ENCODE measurements at places on chromosomes 5 and 9. TPM values are rescaled to one million over a fixed set of nuclear protein-coding genes. Genes with fewer than 3 reads are reported as not detected.

The MEIKIN gene
- not detected for total RNA-seq

The RALGPS1 gene
- total RNA-seq, result 16.7 TPM

DNA sequence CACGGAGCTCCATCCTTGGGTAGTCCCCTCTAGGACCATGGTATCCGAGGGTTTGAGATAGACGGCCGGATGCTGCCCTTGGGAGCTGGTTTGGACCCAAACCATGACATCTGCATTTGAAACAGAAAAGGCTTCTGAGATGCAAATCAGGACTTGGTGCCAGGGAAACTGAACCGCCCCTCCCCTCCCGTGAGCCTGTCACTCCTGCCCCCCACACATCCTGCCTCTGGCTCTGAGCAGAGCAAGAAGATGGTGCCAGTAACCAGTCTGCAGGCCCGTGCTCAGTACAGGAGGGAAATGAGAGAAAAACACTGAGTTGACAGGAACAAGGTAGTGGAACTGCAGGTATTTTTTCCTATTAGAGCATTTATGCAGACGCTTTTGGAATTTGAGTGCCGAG, 18.6 kb downstream of the ARPC5L start:
- H3K36me3 ChIP-seq, result peaks cover 4% of the 10 kb centered on the region
- H3K4me3 ChIP-seq, result no peak overlapping the region
- H3K27me3 ChIP-seq, result no peaks in the 10 kb centered on the region
- DNase-seq, result no peak

DNA sequence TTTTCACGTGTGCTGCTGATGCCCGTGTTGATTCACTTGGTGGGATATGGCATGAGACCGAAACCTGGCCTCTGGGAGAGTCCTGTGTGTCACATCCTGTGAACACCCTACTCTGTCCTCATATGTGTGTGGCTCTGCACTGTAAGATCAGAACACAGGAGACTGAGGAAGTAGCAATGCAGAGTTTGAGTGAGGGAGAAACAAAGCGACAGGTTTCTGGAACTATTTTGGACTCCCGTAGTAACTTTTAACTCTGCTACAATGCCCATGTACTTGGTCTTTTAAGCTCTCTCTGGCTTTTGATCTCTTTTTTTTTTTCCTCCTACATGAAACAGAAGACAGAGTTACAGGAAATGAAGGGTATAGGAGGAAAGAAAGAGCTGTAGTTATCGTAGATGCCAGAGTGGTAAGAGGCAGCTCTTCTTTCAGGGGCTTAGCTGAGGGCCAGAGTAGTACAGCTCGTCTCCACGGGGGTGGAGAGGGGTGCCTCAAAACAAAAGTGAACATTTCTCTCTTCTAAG, 26.6 kb downstream of the GRAMD2B start:
- peak overlapping the region; percentile 22 for H3K4me3 ChIP-seq
- H3K27me3 ChIP-seq, result no peaks in the 10 kb centered on the region
- no peak for DNase-seq
- H3K4me1 ChIP-seq, result peaks cover 24% of the 10 kb centered on the region
- H3K36me3 ChIP-seq, result peaks cover 27% of the 10 kb centered on the region

The KLF9 gene
- total RNA-seq, result 16.7 TPM

DNA sequence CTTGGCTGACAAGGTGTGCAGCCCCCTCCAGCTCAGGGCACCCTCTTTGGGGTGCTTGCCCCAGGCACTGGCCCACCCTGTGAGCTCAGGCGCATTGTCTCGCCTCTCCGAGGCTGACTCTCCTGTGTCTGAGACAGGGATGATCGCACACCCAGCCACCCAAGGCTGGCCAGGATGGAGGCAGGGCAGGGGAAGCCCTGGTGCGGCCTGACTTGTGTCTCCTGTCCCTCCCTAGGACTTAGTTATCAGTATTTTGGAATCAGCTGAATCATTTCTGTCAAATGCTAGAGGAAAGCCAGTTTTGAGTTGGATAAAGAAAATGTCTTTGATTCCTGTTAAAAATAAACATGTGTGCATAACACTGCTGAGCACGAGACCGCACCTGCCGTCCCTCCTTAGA, 2.5 kb upstream of the DBH start:
- no peak overlapping the region for H3K27ac ChIP-seq
- peaks cover 18% of the 10 kb centered on the region for H3K27me3 ChIP-seq
- no peaks in the 10 kb centered on the region for H3K36me3 ChIP-seq
- no peak for DNase-seq
- no peak overlapping the region for H3K4me3 ChIP-seq
- peaks cover 25% of the 10 kb centered on the region for H3K4me1 ChIP-seq

The TTC23L gene
- total RNA-seq, result 1.8 TPM

The SLC6A19 gene
- total RNA-seq, result 22.2 TPM

GRCh38 chr9:124134526-124134925, 123.0 kb downstream of the LHX2 start:
- H3K36me3 ChIP-seq, result no peaks in the 10 kb centered on the region
- no peak for DNase-seq
- H3K4me3 ChIP-seq, result no peak overlapping the region
- H3K27me3 ChIP-seq, result peaks cover 31% of the 10 kb centered on the region

DNA sequence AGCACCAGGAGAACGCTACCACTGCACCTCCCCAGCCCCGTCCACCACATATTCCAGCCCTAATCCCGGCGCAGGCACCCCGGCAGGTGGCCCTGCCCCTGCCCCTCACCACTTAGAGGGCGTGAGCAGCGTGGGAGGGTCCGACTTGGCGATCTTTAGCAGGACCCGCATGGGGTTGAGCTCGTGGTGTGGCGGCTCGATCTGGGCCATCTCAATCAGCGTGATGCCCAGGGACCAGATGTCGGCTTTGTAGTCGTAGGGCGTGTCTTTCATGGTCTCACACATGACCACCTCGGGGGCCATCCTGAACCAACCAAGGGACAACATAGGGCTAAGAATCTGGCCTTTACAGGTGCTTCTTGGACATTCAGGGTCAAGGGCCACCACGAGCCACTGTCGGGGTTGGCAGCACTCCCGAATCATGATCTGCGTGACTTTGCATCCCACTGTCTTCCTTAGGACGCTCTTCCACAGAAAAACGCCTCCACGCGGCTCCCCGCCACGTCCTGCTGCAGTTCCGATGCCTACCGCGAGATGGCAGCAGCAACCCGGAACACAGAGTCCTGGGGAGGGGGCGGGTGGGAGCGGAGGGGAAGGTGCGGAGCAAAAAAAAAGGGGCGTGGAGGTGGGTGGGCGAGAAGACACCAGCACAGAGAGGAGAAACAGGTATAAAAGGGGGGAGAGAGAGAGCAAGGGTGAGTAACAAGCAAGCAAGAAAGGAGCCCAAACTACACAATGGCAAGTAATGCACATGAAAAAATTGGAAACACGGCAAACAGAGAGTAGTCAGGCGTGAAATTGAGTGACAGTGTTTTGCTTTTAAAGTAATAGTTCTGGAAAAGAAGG, 81.3 kb downstream of the STK10 start:
- H3K4me1 ChIP-seq, result peaks cover 44% of the 10 kb centered on the region
- peak overlapping the region; percentile 76 for H3K4me3 ChIP-seq
- H3K27me3 ChIP-seq, result no peaks in the 10 kb centered on the region
- no peaks in the 10 kb centered on the region for H3K36me3 ChIP-seq

GRCh38 chr5:10671041-10672008, 89.7 kb downstream of the DAP start:
- no peaks in the 10 kb centered on the region for H3K36me3 ChIP-seq
- no peak for DNase-seq
- no peak overlapping the region for H3K4me3 ChIP-seq
- no peak overlapping the region for H3K27ac ChIP-seq
- H3K4me1 ChIP-seq, result peaks cover 4% of the 10 kb centered on the region

DNA sequence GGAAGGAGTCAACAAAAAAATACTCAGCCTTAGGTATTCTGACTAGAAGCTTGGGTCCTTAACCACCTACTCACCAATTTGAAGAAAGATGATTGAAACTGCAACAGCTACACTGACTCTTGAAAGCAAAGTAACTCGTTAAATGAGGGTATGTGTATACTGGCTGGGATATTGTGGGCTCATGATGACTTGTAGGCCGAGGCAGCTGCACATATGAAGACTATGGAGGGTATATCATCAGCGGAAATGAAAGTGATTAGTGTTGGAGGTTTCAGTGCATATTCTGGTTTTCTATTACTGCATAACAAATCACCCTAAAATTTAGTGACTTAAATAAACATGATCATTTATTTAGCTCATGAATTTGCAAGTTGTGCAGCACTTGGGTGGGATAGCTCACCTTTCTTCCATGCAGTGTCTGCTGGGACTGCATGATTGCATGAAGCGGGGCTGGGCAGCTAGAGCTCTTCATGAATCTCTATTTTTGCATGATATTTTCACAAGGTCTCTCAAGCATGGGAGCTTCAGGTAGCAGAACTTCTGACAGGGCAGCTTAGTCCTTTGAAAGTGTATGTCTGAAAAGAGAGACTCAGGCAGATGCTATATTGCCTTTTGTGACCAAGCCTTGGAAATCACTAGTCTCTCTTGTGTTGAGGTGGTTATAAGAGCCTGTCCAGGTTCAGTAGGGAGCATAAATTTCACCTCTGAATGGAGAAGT, 96.1 kb upstream of the CDKN2B start:
- no peak overlapping the region for H3K27ac ChIP-seq
- H3K4me3 ChIP-seq, result no peak overlapping the region
- H3K4me1 ChIP-seq, result peaks cover 12% of the 10 kb centered on the region
- no peaks in the 10 kb centered on the region for H3K27me3 ChIP-seq
- no peaks in the 10 kb centered on the region for H3K36me3 ChIP-seq

DNA sequence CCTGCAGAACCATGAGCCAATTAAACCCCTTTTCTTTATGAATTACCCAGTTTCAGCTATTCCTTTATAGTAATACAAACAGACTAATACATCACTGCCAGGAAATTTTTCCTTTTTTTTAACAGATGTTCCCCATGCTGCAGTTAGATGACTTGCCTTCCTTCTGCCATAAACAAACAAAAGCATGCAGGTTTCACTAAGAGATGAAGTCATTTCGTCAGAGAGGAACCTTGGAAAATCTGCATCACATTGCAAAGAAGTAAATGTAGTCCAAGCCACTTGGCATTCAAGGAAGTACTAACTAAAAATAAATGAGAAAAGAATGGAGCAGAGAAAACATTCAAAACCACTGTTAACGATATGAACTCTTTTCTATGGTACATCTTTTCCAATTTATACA, 194.1 kb upstream of the EFNA5 start:
- H3K27ac ChIP-seq, result no peak overlapping the region
- peaks cover 2% of the 10 kb centered on the region for H3K4me1 ChIP-seq
- H3K27me3 ChIP-seq, result no peaks in the 10 kb centered on the region
- H3K4me3 ChIP-seq, result no peak overlapping the region
- DNase-seq, result no peak

The ATG12 gene
- 45.9 TPM for total RNA-seq

The PLAC8L1 gene
- 0.95 TPM for total RNA-seq

GRCh38 chr5:163815240-163815791, 309.9 kb downstream of the MAT2B start:
- no peak for DNase-seq
- H3K36me3 ChIP-seq, result no peaks in the 10 kb centered on the region
- no peaks in the 10 kb centered on the region for H3K27me3 ChIP-seq
- H3K4me3 ChIP-seq, result no peak overlapping the region
- H3K27ac ChIP-seq, result no peak overlapping the region

GRCh38 chr5:86360801-86361200, 256.9 kb upstream of the COX7C start:
- H3K4me1 ChIP-seq, result no peaks in the 10 kb centered on the region
- no peak for DNase-seq

The GPX3 gene
- total RNA-seq, result 19.7 TPM

The SGCD gene
- total RNA-seq, result 4.0 TPM

- DNase-seq, result no peak
- no peaks in the 10 kb centered on the region for H3K36me3 ChIP-seq
- H3K27ac ChIP-seq, result no peak overlapping the region
- H3K27me3 ChIP-seq, result peaks cover 9% of the 10 kb centered on the region
Observed at GRCh38 chr5:54492178-54492577, 25.4 kb upstream of the SNX18 start.

GRCh38 chr5:82859451-82860140, 217.6 kb downstream of the TMEM167A start:
- no peaks in the 10 kb centered on the region for H3K36me3 ChIP-seq
- no peak for DNase-seq
- no peak overlapping the region for H3K27ac ChIP-seq

The MCIDAS gene
- 0.17 TPM for total RNA-seq

The BTNL8 gene
- total RNA-seq, result 0.87 TPM

The PCDHGA1 gene
- total RNA-seq, result 0.74 TPM

GRCh38 chr9:117424291-117424690, 9.4 kb upstream of the ASTN2 start:
- DNase-seq, result no peak
- no peaks in the 10 kb centered on the region for H3K36me3 ChIP-seq
- H3K4me1 ChIP-seq, result no peaks in the 10 kb centered on the region
- H3K4me3 ChIP-seq, result no peak overlapping the region
- peaks cover 40% of the 10 kb centered on the region for H3K27me3 ChIP-seq
- no peak overlapping the region for H3K27ac ChIP-seq

The RFK gene
- total RNA-seq, result 23.4 TPM

GRCh38 chr9:69254223-69254622, 70.8 kb upstream of the ENTREP1 start:
- no peak overlapping the region for H3K27ac ChIP-seq
- peaks cover 30% of the 10 kb centered on the region for H3K36me3 ChIP-seq
- H3K27me3 ChIP-seq, result no peaks in the 10 kb centered on the region
- H3K4me3 ChIP-seq, result no peak overlapping the region

DNA sequence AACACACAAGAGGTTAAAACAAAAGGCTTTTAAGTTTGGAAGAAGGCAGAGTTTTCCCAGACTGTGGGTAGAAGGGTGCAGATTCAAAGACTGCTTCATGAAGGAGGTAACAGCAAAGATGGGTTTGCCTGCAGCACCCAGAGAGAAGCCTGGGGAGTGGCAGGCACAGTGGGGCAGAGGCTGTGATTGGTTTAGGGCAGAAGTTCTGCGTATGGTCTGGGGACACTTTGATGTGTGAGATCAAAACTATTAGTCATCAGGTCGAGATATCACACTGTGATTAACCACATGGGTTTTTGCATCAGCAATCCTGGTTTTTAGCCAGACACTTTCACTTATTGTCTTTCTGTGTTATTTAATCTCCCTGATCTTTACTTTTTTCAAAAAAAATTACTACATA, 188.8 kb upstream of the GLRA1 start:
- DNase-seq, result no peak
- no peaks in the 10 kb centered on the region for H3K27me3 ChIP-seq
- no peak overlapping the region for H3K27ac ChIP-seq
- no peaks in the 10 kb centered on the region for H3K36me3 ChIP-seq
- no peaks in the 10 kb centered on the region for H3K4me1 ChIP-seq
- no peak overlapping the region for H3K4me3 ChIP-seq

The FOXD4L5 gene
- total RNA-seq, result not detected

The DPYSL3 gene
- total RNA-seq, result 36.0 TPM

The TAL2 gene
- total RNA-seq, result not detected

- DNase-seq, result peak; percentile 74
- H3K27me3 ChIP-seq, result peaks cover 62% of the 10 kb centered on the region
- no peaks in the 10 kb centered on the region for H3K36me3 ChIP-seq
- H3K4me3 ChIP-seq, result peak overlapping the region; percentile 85
Observed at GRCh38 chr9:97740848-97741821, 44.0 kb upstream of the XPA start.

- H3K27me3 ChIP-seq, result no peaks in the 10 kb centered on the region
- no peak for DNase-seq
- no peak overlapping the region for H3K4me3 ChIP-seq
- H3K36me3 ChIP-seq, result no peaks in the 10 kb centered on the region
Observed at GRCh38 chr5:99900302-99900852, 634.8 kb upstream of the FAM174A start.
